ENCODE measurements at places on chromosomes 3 and 15.
A peak's percentile ranks its signal among the peaks of the same experiment; 100 is the strongest.

- no peak for DNase-seq
Measured at GRCh38 chr3:186098740-186099139, 10.1 kb downstream of the ETV5 start.

GRCh38 chr3:156820692-156821080 lies 5.5 kb upstream of the LEKR1 start:
- DNase-seq, result no peak

DNA sequence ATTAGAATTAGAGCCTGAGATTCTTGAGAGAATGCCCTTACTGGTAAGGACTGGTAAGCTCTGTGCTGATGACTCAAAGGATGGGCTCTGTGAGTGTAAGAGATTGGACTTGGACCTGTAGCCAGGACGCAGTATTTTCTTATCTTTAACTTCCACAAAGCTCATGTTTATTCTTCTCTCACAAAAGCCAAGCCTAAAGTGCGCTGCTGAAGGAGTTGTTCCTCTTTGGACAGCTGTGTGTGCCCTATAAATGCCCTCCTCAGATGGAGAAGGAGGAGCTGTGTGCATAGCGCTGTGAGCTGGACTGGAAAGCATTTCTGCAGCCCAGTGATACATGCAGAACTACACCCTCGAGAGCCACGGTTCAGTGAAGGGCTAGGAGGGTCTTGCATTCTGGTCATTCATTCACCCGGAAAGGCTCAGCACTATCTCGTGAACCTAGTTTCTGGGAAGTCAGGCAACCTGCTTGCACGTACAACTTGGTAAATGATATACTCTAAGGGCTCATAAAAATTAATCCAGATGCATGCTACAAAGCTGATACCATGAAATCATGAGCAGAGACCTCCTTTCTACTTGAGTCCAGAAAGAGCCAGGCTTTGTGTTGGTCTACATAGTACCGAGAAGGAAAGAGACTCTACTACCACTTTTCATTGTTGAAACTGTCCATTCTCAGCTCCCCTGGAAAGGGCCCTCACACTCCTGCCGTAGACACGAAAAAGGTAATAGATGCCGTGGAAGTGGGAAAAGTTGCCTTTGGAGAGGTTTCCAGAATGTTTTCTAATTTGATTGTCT lies 103.0 kb upstream of the TBL1XR1 start:
- DNase-seq, result no peak

DNA sequence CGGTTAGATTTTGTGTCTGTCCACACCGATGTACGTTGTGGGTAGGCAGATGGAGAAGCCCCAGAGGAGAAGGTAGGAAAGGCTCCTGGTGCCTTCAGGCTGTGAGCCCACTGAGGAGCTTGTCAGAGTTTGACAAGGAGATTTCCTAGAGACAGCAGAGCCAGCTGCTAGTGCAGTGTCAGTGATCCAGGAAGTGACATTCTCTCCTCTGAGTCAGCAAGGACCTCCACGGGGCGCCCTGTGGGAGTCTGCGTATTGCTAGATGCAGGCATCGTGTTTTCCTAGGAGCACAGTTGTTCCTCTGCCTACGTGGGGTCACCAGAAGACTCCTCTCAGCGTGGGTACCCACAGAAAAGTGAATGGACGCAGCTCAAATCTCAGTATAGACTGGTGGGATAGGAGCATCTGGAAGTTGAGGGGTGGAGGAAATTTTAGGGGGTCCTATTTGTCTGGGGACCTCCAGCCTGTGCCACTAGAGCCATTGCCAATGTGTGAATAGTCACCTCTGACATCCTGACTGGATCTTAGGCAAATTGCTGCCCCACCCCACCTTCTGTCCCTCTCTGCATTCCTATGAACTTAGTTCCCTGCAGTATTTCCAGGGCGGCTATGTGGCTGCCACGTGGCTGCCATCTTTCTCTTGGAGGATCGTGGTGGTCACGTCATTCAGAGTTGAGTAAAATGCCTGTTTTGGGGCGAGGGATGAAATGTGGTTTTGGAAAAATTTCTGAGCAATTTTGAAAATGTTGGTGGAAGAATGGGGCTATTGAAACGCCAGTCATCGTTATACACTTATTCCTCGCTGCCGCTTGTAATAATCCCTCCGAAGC lies 84.8 kb upstream of the KLHL25 start:
- DNase-seq, result no peak

- no peak for DNase-seq
Measured at GRCh38 chr3:173584838-173585831, 187.6 kb downstream of the NLGN1 start.

GRCh38 chr15:75727031-75727531 lies 14.4 kb upstream of the CSPG4 start:
- no peak for DNase-seq

- no peak for DNase-seq
Measured at GRCh38 chr15:40850576-40851112, 6.8 kb downstream of the SPINT1 start.

GRCh38 chr3:133386876-133387275 lies 13.0 kb upstream of the BFSP2 start:
- no peak for DNase-seq

DNA sequence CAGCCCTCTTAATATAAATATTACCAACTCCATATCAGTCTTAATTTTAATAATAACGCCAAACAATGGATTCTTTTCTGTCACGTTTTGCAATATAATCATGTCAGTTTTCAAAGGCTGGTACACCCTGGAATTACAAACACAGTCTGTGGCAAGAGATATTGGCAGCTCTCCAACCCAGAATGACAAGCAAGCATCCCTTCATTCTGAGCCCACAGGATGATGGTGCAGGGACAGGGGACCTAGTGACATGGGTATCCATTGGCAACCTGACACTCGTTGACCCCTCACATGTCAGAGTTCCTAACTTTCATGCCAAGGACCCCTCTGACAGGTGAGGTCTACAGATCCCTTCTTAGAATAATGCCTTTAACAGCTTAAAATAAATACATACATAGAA lies 154.5 kb upstream of the TSC22D2 start:
- no peak for DNase-seq

- no peak for DNase-seq
Measured at GRCh38 chr3:173891272-173892100, 493.9 kb downstream of the NLGN1 start.

- DNase-seq, result peak; percentile 20
Measured at GRCh38 chr3:153162513-153163392, 727 bp downstream of the RAP2B start.

- DNase-seq, result no peak
Measured at GRCh38 chr3:191065181-191065805, 133.7 kb upstream of the OSTN start.

- DNase-seq, result no peak
Measured at GRCh38 chr3:168828943-168829342, 733.2 kb upstream of the GOLIM4 start.
